ENCODE measurements at places on chromosomes 12 and 14. TPM values are rescaled to one million over a fixed set of nuclear protein-coding genes. Genes with fewer than 3 reads are reported as not detected.

The IGF1 gene
- total RNA-seq: 0.42 TPM

- no peak for DNase-seq
Measured at GRCh38 chr12:127127897-127128296, 1139.1 kb upstream of the TMEM132C start.

- DNase-seq: no peak
Measured at GRCh38 chr14:59254146-59254910, 65.9 kb downstream of the DAAM1 start.

DNA sequence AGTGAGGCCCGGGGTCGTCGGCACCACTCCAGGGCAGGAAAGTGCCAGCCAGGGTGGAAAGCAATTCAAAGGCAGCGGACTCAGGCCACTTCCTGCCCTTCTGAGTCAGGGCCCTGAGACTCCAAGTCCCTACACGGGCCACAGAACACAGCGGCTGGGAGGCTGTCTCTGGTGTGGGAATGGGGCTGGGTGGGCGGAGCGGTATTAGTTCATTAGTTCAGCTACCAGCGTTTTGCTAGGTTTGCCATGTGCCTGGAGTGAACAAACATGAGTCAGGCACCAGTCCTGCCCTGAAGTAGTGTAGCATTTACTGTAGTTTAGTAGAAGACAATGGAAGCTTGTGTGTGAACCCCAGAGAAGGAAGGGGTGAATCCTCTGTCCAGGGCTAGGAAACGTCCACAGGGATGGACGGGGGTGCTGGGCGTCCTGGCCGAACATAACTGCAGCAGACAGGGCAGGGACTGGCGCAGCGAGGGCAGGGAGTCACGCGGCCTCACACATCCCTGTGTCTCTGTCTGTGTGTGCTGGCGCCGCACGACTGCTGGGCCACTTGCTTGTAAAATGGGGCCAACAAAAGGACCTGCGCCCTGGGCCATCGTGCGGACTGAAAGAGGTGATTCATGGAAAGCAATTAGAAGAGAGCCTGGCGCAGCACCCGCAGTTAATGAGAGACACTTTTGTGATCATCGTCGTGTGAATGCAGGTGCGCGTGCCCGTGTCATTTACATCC is 186.4 kb upstream of the PRMT8 start:
- DNase-seq: peak; percentile 60

DNA sequence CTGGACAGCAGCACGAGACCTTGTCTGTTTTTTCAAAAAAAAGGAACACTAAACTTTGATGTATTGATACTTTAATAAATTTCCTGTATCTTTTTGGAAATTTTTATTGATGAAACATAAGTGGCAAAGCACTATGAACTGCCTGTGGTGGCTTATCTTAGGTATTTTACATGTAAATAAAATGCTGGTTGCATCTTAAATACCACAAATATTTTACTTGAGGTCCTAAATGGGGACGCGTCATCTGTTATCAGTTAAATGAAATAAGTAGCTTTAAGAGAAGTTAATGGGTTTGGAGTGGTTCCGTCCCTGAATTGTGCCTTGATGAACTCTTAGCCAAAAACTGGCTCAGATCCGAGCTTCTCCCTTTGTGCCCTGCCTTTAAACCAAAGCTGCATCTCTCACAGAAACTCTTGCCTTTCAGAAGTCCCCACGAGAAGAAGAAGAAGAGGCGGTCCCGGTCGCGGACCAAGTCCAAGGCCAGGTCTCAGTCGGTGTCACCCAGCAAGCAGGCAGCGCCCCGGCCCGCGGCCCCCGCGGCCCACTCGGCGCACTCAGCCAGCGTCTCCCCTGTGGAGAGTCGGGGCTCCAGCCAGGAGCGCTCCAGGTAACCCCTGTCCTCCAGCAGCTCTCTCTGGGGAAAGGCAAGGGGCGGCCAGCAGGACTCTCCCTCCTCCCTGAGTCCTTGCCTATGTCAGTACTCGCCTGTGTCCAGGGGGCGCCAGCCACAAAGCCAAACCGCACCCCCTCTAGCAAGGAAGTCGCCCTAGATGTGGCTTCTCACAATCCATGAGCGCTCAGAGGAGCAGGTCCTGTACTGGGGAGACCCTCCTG is 31.2 kb upstream of the MMP17 start:
- DNase-seq: no peak

DNA sequence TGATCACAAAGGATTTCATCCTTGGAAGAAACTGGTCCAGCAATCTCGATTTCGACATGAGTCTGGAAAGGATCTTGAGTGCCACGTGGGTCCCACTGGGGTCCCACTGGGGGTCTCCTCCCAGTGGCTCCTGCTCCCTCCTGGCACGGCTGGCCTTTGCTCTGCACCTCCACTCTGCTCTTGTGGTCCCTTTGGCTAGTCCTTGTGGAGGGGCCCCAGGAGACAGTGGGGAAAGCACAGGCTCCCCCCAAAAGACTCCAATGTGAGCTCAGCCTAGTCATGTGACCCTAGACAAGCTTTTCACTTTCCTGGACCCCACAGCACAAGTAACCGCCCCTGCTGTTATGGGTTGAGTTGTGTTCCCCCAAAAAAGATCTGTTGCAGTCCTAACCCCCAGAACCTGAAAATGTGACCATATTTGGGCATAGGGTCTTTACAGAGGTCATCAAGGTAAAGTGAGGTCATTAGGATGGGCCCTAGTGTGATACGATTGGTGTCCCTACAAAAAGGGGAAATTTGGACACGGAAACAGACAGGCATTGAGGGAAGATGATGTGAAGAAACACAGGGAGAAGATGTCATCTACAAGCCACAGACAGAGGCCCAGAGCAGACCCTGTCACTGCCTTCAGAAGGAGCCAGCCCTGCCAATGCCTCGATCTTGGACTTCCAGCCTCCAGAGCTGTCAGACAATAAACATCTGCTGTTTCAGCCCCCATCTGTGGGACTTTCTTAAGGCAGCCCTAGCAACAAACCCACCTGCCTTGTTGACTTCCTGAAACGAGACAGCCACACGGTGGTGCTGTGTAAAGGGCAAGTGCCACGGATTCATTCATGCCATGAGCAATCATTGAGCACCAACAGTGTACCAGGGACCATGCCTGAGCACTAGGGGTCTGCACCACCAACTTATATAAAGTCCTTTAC is 23.8 kb upstream of the PPP2R5C start:
- no peak for DNase-seq

DNA sequence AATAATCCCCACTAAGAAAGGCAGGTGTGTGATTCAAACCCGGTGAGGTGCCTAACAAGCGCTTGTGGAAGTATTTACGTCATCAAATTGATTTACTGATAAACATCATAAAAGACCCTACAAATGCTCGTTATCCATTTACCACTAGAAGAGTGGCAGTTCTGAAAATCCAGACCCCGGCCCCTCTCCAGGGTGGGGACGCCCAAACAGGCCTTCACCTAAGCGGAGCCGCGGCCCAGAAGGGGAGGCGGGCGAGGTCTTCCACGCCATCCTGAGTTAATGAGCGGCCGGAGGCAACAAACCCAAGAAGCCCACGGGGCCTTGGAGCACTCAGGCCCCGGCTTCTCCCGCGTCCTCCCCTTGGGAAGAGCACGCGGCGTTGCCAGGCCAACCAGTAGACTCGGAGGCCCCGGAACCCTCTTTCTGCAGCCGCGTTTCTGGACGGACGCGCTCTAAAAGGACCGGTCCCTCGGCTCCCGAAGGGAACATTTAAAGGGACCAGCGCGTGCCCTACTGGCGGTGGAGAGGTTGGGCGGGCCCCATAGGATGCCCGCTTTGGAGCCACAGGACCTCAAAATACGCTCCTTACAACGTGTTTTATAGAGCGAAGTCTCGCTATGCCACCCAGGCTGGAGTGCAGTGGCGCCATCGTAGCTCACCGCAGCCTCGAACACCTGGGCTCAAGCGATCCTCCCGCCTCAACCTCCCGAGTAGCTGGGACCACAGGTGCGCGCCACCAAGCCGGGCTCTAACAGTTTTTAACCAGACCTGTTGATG is 3.5 kb downstream of the PTPN21 start:
- peak; percentile 58 for DNase-seq

- DNase-seq: no peak
Measured at GRCh38 chr12:52130711-52131110, 51.2 kb downstream of the SMIM41 start.

DNA sequence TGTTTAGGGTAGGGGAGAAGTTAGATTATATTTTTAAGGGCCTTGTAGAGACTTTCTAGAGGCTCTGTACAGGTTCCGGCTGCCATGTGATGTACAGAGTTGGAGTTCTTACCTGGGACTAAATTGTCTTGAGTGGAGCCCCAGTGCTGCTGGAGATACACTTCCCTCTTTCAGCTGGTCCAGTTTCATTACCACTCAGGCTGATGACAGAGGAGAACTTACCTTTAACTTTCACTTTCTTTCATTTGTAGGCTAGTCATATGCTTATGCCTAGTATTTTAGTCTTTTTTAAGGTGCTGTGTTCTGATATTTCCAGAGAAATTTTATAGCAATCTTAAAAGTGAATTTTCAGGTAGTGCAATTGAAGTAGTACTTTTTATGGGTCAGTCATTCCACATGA is 117.3 kb downstream of the ERC1 start:
- no peak for DNase-seq

DNA sequence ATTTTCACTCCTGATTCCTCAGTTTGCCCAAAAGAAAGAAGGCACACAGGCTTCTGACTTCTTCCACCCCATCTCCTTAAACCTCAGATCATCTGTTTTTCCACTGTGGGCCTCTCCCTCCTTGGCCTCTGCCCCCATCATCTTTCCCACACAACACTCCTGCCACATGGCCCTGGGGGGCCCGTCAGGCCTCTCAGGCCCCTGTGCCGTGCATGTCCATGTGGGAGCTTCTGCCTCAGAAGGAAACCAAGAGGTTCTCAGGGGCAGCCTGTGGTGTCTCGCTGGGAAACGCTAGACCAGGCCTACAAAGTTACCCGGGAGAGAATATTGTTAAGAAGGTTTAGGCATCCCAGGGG is 8.0 kb downstream of the KLHL33 start:
- no peak for DNase-seq

DNA sequence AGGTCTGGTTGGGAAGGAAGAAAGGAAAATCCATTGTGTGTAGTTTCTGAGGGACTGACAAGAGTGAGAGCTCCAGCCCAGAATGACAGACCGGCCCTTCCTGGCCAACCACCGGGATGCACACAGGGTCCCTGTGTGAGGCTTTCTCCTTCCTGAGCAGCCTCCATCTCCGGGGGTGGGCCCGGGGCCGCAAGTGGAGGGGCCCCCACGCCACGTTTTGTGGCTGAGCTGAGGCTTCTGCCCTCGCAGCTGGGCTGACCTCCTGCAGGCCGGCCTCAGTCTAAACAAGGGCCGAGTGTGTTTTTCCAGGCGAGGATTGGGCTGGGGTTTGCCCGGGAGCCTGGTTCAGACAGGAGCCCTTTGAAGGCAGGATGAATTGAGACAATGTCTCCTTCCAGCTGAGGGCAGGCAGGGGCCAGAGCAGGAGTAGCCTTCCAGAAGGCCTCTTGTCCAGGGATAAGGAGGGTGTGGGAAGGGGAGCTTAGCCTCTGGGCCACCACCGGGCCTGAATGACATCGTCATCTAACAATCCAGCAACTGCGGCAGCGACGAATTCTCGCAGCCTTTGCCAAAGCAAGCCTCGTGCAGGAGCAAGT is 96.5 kb upstream of the NCOR2 start:
- DNase-seq: no peak

- DNase-seq: no peak
Measured at GRCh38 chr12:131473741-131474709, 236.9 kb upstream of the SFSWAP start.

GRCh38 chr12:21296348-21296747 is 38.4 kb downstream of the SLCO1A2 start:
- DNase-seq: no peak

DNA sequence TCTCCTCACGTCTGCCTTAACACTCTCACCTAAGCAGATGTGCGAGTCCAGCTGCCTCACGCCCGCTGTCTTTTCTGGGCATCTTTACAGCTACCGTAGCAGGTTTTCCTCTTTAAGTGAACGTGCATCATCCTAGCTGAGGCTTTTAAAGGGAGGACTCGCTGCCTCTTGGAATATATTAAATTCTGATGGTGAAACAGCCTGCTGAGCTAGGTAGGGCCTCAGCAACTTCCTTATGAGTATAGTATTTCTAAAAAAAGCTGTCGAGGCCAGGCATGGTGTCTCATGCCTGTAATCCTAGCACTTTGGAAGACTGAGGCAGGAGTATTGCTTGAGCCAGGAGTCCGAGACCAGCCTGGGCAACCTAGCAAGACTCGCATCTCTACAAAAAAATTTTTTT is 32.2 kb downstream of the TESC start:
- DNase-seq: no peak

- DNase-seq: no peak
Measured at GRCh38 chr12:132388379-132389015, 59.1 kb upstream of the GALNT9 start.

DNA sequence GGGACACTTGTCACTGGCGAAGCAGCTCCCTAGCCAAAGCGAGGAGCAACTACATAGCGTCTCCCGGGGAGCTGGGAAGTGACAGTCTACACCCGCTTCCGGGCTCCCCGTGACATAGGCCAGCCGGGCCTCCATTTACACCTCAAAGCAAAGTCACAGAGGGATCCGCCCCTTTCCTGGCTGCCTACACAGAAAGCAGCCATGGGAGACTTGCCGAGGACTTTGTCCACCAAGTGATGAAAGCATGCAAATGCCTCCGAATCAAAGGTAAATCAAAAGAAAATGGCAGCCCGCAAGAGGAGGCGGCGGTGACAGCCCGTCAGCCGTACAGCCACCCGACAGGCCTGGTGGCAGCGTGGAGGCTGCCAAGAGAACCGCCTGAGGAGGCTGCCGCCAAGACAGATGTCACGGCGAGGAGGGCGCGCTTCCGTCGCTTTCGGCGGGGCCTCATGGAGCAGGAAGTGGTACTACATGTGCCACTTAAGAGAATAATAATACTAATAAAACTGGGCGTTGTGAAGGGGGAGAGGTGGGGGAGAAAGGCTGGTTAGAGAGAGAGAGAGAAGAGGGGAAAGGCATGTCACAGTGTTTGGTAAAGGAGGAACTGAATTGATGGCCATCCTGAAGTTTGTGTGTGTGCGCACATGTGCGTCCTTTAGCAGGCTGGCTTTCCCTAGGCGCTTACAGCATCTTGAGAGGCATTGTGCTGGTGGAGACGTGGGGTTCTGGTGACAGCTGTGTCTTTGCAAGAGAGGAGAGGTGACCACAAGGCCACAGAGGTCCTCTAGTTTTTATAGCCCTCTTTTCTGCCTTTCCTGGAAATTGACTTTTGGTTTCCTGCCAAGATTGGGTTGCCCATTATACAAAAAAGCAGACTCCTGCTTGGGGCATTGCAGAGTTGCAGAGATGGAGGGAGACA is 661.7 kb downstream of the VRK1 start:
- DNase-seq: no peak

DNA sequence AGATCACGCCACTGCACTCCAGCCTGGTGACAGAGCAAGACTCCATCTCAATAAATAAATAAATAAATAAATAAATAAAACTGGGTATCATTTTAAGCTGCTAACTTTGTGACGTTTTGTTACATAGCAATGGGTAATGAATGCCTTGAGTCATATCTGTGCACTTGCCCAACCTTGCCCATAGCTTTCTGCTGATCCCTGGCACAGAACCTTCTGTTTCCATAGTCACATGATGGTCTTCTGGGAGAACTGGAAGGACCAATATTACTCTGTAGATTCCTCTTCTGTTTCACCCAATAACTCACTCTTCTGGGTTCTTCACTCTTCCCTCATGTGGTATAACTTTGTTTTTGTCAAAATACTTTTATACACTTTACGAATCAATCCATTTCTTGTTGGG is 140.8 kb downstream of the SCARB1 start:
- DNase-seq: no peak

- DNase-seq: no peak
Measured at GRCh38 chr12:67271976-67272375, 2.8 kb downstream of the CAND1 start.
